Bone marrow (tissue), 2 donors: ENCODE measurements at places on chromosomes 3 and 15.
A peak's percentile ranks its signal among the peaks of the same experiment; 100 is the strongest.

- DNase-seq = no peak
Measured at GRCh38 chr3:142987707-142988106, 13.7 kb upstream of the U2SURP start.

- peak; percentile 78 for DNase-seq
Measured at GRCh38 chr3:44729384-44729910, at the start of gene ZNF501. ZNF501 (plus strand) TSS chr3:44729635; CDS start chr3:44734422, 4,787 bp downstream.

GRCh38 chr3:67196677-67197076 lies 198.6 kb downstream of the KBTBD8 start:
- no peak for DNase-seq

GRCh38 chr3:195068084-195069080 lies 202.6 kb downstream of the XXYLT1 start:
- DNase-seq = no peak

- DNase-seq = no peak
Measured at GRCh38 chr3:23232854-23233253, 29.7 kb downstream of the UBE2E2 start.

DNA sequence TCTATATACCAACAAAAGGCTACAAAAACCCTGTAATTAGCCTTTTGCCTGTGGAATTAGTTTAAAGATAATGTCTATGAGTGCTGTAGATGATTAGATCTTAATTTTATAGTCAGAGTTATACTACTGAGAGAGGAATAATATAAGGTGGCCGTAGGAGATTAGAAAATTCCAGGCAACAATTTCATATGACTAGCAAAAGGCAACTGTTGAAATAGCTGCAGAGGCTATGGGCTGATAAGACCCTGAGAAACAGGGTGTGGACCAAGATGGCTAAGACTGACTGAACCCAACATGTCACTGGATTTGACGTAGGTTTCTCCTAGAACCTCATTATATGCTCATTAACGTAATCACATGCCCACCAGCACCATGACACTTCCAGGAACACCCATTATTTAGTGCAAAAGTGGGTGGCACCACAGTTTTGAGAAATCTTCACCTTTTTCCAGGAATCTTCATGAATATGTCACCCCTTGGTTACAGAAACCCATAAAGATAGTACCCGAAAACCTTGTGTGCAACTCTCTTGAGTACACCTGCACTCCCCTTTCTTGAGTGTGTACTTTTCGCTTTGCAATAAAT lies 29.1 kb upstream of the SCG3 start:
- DNase-seq = no peak

DNA sequence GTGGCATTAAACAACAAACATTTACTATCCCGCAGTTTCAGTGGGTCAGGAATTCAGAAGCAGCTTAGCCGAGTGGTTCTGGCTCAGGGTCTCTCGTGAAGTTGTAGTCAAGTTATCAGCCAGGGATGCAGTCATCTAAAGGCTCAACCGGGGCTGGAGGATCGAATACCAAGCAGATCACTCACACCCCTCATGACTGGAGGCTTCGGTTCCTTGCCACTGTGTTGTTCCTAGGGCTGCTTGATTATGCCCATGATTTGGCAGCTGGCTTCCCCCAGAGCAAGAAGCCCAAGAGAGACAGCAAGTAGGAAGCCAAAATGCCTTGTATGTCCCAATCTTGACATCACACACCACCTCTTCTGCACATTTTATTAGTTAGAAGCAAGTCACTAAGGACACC lies 33.9 kb upstream of the CDCP1 start:
- DNase-seq = no peak

DNA sequence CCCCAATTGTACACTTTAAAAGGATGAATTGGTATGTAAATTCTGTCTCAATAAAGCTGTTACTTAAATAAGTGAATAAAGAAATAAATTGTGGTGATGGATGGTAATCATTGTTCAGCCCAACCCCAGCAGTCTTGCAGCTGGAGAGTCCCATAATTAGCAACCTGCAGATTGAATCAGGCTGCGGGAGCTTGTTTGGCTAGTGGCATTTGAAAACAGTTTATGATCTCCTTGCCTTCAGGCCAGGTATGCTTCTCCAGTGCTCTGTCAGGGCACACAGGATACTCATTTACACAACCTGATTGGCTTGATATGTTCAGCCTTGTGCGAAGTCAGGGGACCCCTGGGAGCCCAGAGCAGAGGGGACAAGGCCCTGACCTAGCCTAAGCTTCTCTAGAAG lies 16.5 kb upstream of the TSEN2 start:
- DNase-seq = no peak

DNA sequence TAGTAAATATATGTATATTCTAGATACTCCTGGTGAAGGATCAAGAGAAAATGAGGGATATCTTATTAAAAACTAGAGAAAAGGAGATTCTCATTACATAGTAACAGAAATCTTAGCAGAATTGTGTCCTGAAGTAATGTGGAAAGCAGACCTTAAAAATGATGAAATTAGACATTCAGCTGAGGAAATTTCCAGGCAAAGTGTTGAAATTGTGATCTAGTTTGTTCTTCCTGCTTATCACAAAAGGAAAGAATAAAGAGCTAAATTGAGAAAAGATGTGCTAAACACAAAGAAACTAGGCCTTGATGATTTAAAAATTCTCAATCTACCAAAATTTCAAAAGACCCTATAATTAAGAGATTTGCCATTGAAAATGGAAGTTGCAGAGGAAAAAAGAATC lies 362.6 kb upstream of the PLSCR5 start:
- no peak for DNase-seq

GRCh38 chr3:165193366-165194254 lies 2.6 kb downstream of the SLITRK3 start:
- no peak for DNase-seq

DNA sequence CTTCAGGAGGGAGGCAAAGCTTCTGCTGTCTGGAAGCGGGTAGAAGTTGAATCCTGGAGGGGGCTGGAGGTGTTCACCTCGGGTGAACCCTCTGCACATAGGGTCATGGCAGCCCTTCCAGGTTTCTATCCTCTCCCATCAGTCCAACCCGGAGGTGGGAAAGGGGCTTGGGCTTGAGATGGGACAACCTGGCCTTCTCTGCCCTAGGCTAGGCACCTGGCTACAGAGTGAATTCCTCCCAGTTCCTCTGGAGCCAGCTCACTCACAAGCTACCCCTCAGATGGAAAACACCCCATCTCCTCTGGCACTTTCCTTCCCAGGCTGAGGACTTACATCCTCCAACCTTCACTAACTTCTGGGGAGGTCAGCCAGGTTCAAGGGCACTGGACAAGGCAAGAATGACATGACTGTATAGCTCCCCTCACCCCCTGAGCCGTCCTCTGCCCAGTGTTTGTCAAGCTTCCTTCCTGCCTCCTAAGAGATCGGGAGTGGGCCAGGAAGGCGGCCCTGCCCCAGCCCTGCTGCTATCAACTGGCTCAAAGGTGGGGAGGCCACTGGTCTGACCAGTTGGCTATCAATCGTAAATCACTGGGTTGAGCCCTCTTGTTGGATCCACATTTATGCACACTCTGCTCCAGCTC lies 45.8 kb downstream of the KLF15 start:
- DNase-seq = no peak

- DNase-seq = peak; percentile 56
Measured at GRCh38 chr15:90530250-90531051, 728 bp downstream of the CRTC3 start.

GRCh38 chr3:119628390-119628789 lies 30.7 kb downstream of the PLA1A start:
- no peak for DNase-seq

- DNase-seq = no peak
Measured at GRCh38 chr15:66981771-66982170, 83.6 kb upstream of the SMAD3 start.

- DNase-seq = no peak
Measured at GRCh38 chr3:192901435-192901834, 16.2 kb downstream of the MB21D2 start.

GRCh38 chr3:167928381-167928780 lies 167.3 kb downstream of the GOLIM4 start:
- DNase-seq = no peak

DNA sequence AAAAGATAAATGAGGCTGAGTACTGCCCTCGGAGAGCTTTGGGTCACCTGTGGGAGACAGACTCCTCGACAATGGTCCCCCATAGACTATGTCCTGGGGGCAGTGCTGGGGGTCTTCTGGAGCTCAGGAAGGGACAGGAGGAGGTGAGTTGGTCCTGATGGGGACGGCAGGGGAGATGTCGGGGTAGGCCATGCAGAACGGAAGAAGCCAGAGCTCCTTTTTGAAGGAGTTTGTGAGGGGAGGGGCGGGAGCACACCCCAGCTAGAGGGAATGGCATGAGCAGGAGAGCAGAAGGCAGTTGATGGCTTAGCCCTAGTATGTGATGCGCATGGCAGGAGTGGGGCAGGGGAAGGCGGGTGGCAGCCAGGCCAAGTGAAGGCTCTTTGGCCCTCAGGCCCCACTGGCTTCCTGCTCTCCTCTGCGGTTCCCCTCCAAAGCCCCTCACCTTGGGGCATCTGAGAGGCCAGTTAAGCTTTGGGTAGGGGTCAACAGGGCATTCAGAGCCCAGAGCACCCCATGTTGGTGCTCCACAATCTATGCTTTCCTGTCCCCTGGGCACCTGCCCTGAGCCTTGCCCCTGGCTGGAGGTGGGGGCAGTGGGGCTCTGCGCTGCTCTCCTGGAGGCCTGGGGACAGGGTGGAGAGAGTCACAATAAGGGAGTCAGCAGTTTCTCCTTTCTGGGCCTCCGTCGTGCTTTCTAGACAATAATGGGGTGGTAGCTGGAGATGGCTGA lies 179.3 kb downstream of the SMAD6 start:
- no peak for DNase-seq

- DNase-seq = no peak
Measured at GRCh38 chr3:160163229-160163878, 61.9 kb upstream of the C3orf80 start.

- DNase-seq = no peak
Measured at GRCh38 chr3:110710603-110711002, 361.0 kb upstream of the NECTIN3 start.

DNA sequence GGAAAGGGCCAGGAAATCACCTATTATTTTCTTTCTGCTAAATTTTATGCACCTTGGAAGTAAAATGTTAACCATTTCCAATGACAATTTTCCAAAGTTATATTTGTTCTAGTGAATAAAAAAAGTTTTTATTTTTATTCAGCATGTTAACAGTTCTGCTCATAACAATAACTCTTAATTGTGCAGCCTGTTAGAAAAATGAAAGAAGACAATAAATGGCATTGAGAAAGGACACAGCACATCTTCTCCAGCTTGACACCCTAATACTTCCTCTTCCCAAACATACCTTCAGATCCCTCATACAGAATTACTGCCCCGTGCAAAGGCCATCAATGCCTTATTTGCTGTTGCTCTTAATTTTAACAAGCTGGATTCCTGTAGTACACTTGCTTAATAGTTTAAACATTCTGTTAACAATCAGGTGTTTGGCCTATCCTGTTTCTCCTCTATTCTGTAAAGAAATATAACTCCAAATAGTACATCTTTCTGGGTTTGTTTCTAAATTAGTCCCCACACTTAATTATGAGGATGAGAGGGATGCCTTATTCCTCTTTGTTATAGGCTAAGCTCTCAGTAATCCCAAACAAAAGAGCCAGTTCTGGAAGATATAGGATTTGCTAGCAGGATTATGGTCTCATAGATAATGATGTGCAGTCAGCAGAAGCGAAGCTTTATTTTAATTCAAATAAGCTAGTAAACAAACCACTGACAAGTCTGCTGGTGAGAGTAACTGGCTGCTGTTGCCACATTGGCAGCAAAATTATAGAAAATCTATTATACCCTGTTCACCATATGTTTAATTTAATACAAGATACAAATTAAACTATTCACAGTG lies 19.2 kb upstream of the SOX2 start:
- no peak for DNase-seq

DNA sequence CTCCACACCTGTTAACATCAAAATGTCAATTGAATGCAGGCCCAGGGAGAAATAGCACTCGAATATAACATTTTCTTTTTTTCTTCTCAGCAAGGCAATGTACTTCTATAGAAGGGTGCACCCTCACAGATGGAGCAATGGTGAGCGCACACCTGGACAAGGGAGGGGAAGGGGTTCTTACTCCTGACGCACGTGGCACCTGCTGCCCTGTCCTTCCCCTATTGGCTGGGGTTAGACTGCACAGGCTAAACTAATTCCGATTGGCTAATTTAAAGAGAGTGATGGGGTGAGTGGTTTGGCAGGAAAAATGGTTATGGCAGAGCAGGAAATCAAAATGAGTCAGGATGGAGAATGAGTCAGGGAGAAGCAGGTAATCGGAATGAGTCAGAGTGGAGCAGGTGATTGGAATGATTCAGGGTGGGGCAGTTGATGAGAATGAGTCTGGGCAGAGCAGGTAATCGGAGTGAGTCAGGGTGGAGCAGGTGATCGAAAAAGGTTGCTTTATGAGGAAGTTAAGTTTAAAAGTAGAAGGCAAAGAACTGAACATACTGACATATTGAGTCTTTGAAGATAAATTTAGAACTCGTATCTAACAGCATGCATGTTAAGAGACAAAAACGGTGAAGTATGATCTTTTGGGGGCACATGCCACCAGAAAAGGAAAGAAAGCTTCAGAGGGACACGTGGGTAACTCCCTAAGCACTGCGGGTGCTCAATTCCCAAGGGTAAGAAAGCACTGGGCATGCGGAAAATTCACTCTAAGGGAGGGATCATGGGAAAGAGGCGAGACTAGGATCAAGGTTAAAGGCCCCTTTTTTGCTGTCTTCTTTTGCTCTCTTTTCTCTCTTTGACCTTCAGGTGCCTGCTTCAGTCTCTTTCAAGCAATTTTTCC lies 72.9 kb upstream of the GALNT15 start:
- no peak for DNase-seq

- no peak for DNase-seq
Measured at GRCh38 chr3:104907507-104907906, 459.2 kb upstream of the ALCAM start.

DNA sequence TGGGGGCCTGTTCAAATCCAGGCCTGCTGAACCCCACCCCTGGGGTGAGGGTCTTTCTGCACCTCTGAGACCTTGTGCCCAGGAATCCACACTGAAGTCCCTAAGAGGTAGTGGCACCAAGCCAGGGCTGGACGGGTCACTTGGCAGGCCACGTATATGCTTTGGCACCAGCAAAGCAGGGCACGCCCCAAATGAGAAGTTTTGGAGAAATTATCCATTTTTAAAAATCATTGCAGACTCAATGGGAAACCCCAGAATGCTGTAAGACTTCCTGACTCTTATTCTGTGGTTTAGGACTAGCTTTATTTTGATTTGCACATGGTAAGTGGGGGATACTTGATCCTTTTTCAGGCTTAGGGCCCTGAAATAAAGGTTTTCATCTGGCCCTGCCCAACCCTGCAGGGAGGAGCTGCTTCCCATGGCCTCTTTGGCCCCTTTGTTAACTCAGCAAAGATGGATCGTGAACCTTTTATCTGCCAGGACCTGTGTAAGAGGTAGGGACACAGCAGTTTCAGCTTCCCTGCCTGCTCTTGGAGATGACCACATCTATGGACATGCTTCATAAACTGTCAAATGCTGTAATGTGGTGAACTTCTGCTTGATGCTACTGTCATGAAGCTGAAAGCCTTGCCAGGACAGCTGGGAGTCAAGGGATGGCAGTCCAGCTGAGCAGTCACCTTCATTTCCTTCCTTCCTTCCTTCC lies 88.0 kb downstream of the HMG20A start:
- DNase-seq = no peak

GRCh38 chr15:25177955-25178801 lies 223.4 kb downstream of the SNRPN start:
- DNase-seq = no peak
